ENCODE measurements at places on chromosomes 7 and 10. TPM values are rescaled to one million over a fixed set of nuclear protein-coding genes. Genes with fewer than 3 reads are reported as not detected.

GRCh38 chr10:95458014-95458413, 103.2 kb downstream of the SORBS1 start:
- DNase-seq: no peak
- H3K4me3 ChIP-seq: no peak overlapping the region
- H3K27ac ChIP-seq: peak overlapping the region; percentile 28
- H3K36me3 ChIP-seq: peaks cover 4% of the 10 kb centered on the region
- peaks cover 78% of the 10 kb centered on the region for H3K4me1 ChIP-seq

GRCh38 chr7:99314504-99314903, 11.2 kb upstream of the ARPC1A start:
- no peaks in the 10 kb centered on the region for H3K27me3 ChIP-seq
- no peak overlapping the region for H3K4me3 ChIP-seq
- peak; percentile 41 for DNase-seq
- H3K36me3 ChIP-seq: no peaks in the 10 kb centered on the region
- peaks cover 7% of the 10 kb centered on the region for H3K4me1 ChIP-seq

- DNase-seq: no peak
- no peak overlapping the region for H3K4me3 ChIP-seq
- H3K27me3 ChIP-seq: no peaks in the 10 kb centered on the region
- H3K4me1 ChIP-seq: no peaks in the 10 kb centered on the region
Observed at GRCh38 chr7:158424011-158424410, 163.6 kb downstream of the PTPRN2 start.

DNA sequence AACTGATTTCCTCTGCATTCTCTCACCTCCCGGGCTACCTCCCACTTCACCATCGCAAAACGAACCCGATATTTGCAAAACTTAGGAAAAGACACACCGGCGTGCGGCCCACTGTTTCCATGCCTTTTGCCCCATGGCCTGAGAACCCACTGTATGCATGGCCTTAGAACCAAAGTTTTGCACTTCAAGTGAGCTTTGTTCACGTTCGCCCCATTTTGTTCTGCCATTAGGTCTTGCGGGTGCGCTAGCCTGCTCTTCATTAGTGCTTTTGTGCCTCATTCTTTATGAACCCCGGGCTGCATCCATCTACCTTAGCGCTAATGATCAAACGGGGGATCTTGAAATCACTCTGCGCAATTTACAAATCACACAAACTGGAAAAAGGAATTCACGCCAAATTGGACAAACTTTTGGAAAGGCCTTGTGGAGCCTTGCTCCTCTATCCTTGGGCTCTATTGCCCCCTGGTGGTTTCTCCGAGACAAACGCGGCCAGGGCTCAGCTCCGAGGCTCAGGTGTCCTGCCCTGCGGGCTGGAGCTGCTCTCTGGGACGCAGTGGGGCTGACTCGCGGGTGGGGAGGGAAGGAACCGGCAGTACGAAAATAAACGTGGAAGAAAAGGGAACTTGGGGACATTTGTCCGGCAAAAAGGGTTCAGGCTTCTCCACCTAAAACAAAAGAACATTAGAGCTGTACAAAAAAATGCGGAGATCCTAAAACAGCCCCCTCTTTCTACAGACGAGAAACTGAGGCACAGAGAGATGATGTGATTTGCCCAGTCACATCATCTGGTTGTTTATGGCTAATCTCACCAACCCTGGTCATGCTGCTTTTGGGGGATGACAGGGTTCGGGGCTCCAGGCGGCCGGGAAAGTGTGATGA, 300.4 kb upstream of the NFE2L3 start:
- peaks cover 94% of the 10 kb centered on the region for H3K27me3 ChIP-seq
- H3K36me3 ChIP-seq: no peaks in the 10 kb centered on the region
- peak; percentile 95 for DNase-seq
- H3K27ac ChIP-seq: peak overlapping the region; percentile 52
- H3K4me1 ChIP-seq: peaks cover 28% of the 10 kb centered on the region

DNA sequence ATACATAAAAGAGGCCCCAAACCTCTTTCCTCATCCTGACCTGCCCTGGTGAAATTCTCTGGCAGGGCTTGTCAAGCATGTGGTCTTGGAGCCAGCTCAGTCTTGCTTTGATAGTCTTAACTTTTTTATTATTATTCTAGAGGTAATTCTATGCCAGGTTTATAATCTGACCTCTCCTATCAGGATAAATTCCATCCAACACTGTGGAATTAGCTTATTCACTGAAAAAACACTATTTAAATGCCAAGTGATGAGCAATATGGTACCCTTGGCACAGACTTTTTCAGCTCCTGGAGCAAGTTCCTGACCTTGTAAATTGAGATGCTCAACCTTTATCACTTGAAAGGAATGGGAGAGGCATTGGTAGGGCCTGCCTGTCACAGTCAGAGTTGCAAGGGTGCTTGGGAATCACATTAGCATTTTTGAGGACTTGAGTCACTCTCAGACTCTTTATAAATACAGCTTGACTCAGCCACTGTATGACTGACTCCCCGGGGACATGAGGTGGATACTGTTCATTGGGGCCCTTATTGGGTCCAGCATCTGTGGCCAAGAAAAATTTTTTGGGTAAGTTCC, at the start of gene CPA4:
CPA4 (plus strand) TSS at position 480 of the 576 bp plus-strand sequence; CDS start at position 500, 20 bp downstream.
- H3K4me3 ChIP-seq: no peak within 1 kb of the TSS
- no peaks in the 10 kb centered on the region for H3K36me3 ChIP-seq
- no peak within 1 kb of the TSS for H3K27ac ChIP-seq

DNA sequence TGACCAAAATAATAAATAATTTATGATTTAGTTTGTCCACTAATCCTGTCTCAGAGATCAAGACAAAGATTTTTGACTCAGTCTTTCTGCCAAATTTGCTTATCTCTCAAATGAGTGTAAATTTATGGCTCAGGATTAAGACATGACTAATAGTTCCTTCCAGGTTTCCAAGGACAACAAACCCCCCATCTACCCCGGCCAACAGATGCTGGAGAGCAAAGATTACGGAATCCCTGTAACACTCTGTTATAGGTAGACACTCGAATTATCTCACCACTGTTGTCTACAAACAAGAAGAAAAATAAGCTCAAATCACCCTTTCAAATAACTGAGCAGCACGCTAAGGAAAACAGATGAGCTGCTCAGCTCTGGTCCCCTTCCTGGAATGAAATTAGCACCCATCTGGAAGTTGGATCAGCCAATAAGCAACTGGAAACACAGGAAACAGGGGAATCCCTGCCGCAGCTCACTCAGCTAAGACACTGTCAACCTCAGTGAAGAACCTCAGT, 56.8 kb upstream of the SVIL start:
- peak overlapping the region; percentile 47 for H3K27ac ChIP-seq
- peaks cover 50% of the 10 kb centered on the region for H3K4me1 ChIP-seq
- no peak for DNase-seq
- no peaks in the 10 kb centered on the region for H3K36me3 ChIP-seq
- no peak overlapping the region for H3K4me3 ChIP-seq
- H3K27me3 ChIP-seq: no peaks in the 10 kb centered on the region

- peak; percentile 5 for DNase-seq
- H3K27me3 ChIP-seq: no peaks in the 10 kb centered on the region
- no peaks in the 10 kb centered on the region for H3K36me3 ChIP-seq
Observed at GRCh38 chr10:59779756-59780533, 26.7 kb upstream of the MRLN start.

GRCh38 chr7:147197006-147197405, 1080.4 kb downstream of the CNTNAP2 start:
- H3K27ac ChIP-seq: no peak overlapping the region
- H3K36me3 ChIP-seq: no peaks in the 10 kb centered on the region
- no peaks in the 10 kb centered on the region for H3K4me1 ChIP-seq
- H3K27me3 ChIP-seq: no peaks in the 10 kb centered on the region
- H3K4me3 ChIP-seq: no peak overlapping the region

The SH2D4B gene
- not detected for total RNA-seq

The COMTD1 gene
- total RNA-seq: 71.4 TPM

The SFMBT2 gene
- total RNA-seq: 17.3 TPM
